NB4 (cell line): ENCODE measurements at places on chromosomes 4 and X.

DNA sequence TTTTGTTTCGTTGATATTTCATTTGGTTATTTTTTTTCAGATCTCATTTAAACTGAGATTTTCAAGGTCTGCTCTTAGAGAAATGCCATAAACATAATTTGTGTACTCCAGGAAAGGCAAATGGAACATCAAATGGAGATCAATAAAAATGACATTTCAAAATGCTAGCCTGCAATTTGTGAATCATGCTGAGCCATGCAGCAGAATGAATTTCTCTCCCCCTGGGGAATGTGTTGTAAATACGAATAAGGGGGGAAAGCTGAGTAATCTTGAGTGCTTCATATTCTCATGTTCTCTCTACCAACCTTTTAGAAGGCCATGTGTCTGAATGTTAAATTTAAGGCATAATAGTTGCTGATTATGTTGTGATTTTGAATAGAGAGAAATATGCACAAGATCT lies 7.8 kb downstream of the ZCCHC4 start:
- peak; percentile 66 for DNase-seq

GRCh38 chr4:21949073-21949457 lies 493 bp upstream of the KCNIP4 start:
- DNase-seq = no peak

- DNase-seq = no peak
Measured at GRCh38 chr4:172220679-172221078, 407.5 kb downstream of the GALNTL6 start.

DNA sequence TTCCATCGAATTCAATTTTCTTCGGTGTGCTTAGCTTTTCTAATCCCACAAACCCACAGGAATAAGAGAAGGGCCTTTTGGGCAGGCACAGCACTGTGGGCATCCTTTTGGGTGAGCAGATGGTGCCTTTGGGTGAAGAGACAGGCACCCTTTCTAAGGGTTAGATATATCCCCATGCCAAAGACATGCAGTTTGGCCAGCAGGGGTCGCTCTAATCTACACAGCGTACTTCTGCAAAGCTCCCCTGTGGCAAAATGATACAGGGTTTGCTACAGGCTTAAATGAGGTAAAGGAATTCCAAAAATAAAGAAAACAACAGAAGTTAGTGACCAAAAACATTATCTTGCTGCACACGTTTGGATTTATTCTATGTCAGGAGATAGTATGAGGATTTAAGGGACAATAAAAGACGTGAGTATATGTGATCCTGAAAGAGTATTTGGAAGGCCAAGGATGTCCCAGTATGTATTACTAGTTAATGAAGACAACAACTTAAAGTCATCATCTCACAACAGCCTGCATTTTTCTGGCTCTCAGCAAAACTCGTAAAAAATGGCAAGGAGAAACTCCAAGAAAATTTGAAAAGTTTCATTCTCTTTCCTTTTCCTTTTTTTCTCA lies 49.5 kb downstream of the PHEX start:
- DNase-seq = peak; percentile 61

DNA sequence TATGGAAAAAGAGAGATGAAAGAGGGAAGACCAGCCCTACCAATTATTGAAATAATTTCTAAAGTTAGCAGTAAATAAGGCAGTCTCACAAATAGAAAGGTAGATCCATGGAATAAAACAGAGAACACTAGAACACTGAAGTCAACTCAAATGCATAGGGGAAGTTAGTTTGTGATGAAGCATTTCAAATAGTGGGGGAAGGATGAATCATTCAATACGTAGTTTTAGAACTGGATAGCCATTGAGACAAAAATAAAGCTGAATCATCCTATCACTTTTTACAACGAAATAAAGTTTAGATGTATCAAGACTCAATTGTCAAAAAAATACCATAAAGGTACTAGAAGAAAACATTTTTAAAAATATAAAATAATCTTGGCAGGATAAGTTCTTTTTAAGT lies 143.2 kb upstream of the DGKK start:
- no peak for DNase-seq

DNA sequence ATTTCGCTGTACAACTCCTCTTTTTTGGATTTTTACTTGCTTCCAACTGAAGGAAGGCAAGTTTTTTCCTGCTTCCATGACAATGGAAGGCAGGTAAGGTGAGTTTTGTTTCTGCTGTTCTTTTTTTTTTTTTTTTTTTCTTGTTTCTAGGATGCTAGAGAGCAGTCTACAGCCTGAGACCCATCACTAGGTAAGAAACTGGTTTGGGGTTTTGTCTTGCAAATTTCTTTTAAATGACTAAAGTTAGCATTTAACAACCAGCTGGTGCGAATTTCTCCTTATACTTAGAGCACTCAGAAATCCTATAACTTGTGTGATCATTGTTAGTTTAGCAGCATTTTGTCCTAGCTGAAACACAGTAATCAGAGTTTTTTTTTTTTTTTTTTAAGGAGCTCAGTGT lies 378.4 kb upstream of the CNKSR2 start:
- no peak for DNase-seq

- DNase-seq = no peak
Measured at GRCh38 chr4:117740736-117741135, 293.6 kb upstream of the NDST3 start.

- peak; percentile 5 for DNase-seq
Measured at GRCh38 chrX:122866532-122866931, 317.5 kb upstream of the GRIA3 start.

GRCh38 chr4:13054420-13054970 lies 429.6 kb downstream of the RAB28 start:
- DNase-seq = no peak

DNA sequence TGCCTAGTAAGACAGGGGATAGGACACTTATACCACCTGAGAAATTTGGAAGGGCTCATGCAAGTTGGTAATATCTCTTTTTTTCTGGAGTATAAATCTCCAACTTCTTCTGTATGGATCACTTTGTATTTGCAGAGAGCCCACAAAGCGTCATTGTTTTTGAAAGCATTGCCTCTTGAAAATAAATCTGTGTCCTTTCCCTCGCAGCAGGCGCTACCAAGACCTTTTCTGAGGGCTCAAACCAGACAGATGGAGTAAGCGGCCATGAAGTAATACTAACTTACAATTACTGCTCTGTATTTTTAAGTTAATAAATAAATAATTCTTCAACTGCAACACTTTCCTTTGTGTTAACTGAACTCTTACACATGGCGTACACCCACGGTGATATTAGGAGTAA lies 56.0 kb upstream of the FBXW7 start:
- DNase-seq = no peak

DNA sequence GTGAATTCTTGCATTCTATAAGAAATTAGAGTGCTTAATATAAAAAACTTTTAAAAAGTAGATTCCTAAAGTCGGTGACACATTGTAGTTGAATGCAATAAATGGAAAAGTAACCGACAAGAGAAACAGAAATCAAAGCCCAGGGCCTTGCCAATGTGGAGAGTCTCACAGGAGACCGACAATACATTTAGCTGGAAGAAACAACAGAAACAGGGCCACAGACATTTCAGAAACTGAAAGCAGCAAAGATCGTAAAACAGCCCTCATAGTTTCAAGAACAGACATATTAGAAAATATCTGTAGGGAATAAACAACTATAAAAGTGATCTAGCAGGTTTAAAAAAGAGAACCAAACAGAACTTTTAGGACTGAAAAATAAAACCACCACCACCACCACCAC lies 49.5 kb downstream of the STAP1 start:
- no peak for DNase-seq

DNA sequence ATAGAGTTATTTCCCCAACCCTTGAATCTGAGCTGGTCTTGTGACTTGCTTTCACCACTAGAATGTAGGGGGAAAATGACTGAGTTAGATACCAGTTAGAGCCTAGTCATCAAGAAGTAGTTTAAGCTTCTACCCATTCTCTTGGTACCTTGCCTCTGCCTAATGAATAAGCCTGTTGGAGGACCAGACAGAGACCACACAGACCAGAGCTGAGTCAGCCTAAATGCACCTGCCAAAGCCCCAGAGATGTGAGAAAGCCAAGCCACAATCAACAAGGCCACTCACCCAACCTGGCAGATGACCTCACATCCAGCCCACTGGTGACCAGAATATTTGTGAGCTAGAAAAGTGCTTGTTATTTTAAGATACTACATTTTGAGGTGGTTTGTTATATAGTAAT lies 85.2 kb upstream of the DCLK2 start:
- DNase-seq = no peak

GRCh38 chr4:80237992-80238391 lies 28.5 kb upstream of the FGF5 start:
- no peak for DNase-seq

- DNase-seq = no peak
Measured at GRCh38 chr4:7701866-7702649, 237.6 kb downstream of the AFAP1 start.

DNA sequence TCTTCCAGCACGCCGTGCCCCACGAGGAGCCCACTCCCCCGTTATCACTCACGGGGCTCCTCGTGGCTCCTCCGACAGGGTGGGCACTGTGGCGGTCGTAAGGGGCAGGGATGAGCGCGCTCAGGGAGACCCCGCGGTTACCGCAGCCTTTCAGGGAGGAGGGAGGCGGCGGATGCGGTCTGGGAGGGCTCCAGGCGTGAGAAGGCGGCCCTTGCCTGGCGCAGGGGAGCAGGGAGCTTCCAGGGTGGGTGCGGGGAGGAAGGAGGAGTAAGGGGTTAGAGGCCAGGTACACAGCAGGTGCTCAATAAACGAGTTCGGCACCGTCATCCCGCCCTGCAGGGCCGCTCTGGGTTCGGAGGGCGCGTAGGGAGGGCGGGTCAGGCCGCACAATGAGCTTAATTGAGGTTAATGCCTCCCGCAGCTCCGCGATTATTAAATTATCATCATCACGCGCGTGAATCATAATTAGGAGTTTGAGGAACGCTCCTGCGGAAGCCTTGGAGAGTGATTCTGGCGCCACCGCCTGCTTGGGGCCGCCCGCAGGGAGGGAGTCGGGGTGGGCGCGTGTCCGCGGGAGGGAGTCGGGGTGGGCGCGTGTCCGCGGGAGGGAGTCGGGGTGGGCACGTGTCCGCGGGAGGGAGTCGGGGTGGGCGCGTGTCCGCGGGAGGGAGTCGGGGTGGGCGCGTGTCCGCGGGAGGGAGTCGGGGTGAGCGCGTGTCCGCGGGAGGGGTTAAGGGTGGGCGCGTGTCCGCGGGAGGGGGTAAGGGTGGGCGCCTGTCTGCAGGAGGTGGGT lies 7.6 kb upstream of the NKX1-1 start:
- no peak for DNase-seq

DNA sequence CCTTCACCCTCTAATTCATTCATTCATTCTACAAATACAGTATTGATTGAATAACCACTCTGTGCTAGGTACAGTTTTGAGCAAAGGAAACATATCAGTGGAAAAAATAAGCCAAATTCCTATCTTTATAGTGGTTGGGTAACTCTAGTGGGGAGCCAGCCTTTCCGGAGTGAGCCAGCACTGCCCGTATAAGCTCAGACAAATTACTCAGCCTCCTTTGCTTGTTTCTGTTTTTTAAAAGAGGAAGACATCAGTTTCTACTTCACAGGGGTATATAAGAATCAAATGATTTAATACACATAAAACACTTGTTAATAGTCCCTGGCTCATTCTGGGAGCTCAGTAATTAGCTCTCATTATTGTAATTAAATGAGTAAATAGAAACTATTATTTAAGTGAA lies 238.2 kb upstream of the MAD2L1 start:
- no peak for DNase-seq

DNA sequence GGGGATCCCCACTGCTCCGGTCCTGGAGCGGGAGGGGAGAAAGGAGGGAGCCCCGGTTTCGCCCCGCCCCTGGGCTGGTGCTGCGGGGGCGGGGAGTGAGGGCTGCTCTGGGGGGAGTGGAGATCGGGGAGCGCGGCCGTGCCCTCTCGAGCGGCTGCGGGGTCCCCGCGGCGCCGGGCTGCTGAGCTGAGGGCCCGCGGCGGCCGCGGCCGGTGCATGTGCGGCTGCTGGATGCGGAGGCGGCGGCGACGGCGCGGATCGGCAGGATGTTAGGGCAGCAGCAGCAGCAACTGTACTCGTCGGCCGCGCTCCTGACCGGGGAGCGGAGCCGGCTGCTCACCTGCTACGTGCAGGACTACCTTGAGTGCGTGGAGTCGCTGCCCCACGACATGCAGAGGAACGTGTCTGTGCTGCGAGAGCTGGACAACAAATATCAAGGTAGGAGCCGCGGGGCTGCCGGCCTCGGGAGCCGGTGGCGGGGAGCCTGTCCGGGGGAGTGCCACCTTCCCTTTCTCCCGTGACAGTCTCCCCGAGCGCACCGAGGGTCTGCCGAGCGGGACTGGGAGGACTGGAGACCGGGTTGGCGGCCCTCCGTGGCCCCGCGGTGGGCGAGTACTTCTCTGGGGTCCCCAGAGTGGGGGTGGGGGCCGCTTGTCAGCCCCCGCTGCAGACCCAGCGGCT lies at the start of gene ING2:
Gene ING2 (plus strand): TSS at position 129 of the 681 bp plus-strand sequence. CDS start 138 bp downstream, at position 267.
- DNase-seq = no peak

DNA sequence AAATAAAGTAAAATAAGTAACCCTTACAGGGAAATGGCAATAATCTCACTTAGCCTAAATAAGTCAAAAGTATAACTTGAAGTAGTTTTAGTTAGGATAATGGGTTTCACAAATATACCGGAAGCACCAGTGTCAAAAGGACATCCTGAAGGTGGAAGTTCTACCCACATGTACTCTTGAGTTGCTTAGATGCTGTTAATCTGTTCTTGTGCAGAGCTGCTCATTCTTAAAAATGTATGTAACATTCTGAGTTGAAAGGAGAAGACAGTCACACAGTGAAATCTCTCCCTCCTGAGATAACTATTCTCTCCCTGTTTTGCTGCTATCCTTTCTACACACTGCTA lies 11.2 kb upstream of the CCNG2 start:
- DNase-seq = no peak

DNA sequence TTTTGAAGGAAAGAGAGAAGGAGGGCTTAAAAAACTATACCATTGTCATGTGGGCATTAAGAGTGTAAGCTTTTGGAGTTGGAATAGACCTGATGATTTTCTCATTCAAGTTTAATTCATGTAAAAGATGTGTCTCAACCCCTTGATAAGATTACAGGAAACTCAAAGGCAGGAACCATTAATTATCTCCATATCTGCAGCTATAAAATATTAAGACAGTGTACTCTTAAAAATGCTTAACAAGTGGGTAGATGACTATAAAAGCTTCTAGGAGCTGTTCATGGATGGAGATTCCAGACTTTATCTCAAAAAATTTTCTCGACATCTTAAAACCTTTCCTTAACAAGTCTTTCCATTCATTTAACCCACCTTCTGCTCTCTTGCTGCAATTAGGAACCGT lies 208.3 kb downstream of the PALLD start:
- DNase-seq = no peak

DNA sequence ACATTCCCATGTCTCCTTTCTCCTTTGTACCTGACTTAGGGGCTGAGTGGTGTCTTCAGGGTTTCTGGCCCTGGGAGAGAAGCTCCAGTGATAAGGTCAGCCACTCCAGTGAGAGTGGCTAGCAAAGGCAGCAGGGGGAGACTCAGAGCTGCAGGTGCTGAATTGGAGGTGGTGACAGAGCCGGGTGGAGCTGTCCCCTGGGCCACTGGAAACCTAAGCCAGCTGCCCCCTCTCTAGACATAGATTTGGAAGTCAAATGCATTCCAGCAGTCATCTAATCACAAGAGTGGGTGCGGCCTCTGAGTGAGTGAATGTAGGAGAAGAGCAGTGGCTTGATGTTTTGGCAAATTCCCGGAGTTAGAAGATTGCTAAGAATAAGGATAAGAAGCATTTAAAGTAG lies 28.5 kb downstream of the TRIM2 start:
- no peak for DNase-seq
